Iris pigment epithelial cell (primary cell): ENCODE measurements at places on chromosomes 1 and 21.

- DNase-seq, result no peak
Observed at GRCh38 chr1:172674831-172675613, 16.1 kb downstream of the FASLG start.

DNA sequence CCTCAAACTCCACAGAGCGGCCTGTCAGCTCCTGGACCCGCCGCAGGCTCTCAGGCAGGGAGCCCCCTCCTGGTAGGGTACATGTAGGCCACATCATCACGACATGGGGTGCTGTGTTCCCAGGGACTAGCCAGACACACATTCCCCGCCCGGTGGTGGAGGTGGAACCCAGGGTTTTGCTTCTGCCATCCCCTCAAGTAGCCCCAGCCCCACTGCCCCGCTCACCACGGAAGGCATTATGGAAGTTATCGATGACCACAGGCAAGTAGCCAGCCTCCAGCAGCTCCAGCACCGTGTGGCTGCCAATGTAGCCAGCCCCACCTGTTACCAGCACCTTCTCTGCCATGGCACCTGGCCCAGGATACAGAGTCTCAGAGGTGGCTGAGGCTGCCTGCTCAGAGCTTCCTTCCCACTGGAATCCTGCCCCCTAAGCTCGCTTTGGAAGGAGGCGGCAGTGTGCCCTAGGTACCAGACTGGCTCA is 1.9 kb downstream of the GALE start:
- DNase-seq, result no peak

DNA sequence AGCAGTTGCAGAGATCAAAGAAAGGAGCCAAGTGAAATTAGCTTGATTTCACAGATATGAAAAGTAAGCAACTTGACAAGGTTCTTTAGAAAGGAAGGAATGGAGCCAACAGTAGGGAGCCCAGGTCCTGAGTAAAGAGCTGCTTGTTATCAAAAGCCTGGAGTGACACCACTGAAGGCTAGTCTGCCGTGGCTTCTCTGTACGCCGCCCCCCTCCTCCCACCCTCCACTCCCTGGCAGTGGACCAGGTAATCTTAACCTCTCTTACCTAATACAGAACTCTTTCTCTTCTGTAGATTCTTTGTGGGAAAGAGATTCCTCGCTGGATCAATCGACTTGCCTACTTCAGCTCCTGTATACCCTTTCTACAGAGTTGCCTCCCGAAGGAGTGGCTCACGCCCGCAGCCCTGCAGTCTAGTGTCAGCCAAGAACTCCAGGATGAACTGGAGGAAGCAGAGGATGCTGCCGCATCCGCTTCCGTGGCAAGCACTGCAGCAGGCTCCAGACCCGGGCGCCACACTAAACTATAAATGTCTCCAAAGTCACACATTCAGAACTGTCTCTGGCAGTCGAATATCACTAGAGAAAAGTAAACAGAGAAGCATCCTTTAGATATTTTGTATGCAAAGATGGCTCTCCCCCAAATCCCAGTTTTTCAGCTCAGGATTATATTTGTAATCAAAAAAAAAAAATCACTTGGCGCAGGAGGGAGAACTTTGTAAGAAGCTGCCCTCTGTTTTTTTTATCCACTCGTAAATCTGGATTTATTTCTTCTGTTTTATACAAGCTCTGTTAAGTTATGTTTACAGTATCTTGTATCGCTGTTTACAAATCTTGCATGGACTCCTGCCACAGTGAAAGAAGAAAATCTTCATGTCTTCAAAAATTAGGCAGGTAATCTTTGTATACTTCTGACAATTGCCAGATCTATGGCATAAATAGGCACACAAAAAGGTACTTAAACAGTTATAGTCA is 52.6 kb downstream of the DESI2 start:
- no peak for DNase-seq

- no peak for DNase-seq
Observed at GRCh38 chr1:213369465-213369864, 318.4 kb downstream of the RPS6KC1 start.
